ENCODE measurements at places on chromosomes 13 and 19. TPM values are rescaled to one million over a fixed set of nuclear protein-coding genes. Genes with fewer than 3 reads are reported as not detected.

- DNase-seq, result no peak
These were observed 15.4 kb downstream of the CBARP start for GRCh38 chr19:1222394-1222793.

GRCh38 chr19:16076958-16077611 is 790 bp downstream of the TPM4 start:
- DNase-seq, result no peak

DNA sequence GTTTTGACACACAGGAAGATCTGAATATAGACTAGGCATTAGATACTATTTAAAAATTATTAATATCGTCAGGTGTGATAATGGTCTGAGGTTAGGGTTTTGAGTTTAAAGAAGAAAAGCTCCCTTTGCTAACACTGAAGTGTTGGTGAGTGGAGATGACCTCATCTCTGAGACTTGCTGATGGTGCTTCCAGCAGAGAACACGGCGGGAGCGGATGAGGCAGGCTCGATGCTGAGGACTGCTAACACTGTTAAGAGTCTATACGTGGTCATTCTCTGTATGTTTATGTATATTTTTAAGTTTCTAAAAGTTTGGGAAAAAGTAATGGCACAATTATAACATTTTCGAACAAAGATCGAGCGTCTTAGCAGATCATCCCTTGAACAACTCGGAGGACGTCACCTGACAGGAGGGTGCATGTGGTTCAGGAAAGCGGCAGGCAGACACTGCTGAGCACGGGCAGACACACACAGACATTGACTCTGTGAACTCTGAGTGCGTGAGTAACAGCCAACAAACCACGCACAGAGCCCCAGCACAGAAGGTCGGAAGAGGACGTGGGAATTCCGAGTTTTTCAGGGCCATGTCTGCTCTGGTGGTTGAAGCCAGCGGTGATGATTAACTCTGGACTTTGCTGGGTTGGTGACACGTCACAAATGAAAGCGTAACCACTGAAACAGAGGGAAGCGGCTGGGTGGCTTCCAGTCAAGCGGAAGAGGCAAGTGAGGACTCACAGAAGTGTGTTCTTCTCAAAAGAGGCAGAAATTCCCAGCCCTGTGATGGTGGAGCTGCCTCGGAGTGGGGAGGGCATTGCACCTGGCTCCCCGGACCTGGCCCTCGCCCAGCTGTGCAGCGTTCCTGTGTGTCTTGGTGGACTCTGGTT is 91.9 kb upstream of the TEX29 start:
- DNase-seq, result no peak

DNA sequence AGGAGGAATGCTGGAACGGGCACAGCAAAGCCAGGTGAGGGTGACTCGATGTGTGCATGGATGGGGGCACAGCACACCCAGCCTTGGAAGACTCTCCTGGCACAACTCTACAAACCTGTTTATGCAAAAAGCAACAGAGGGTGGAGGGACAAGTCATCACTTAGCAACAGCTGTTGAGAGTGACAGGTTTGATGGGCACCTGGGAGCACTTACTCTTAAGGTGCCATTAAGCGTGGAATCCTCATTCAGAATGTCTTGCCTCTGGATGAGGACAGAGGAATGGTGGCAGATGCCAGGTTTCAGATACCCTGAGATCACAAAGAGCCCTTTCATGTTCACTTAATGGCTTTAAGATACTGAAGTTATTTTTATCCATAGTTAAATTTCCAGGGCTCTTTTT is 97.0 kb downstream of the DCT start:
- DNase-seq, result no peak

DNA sequence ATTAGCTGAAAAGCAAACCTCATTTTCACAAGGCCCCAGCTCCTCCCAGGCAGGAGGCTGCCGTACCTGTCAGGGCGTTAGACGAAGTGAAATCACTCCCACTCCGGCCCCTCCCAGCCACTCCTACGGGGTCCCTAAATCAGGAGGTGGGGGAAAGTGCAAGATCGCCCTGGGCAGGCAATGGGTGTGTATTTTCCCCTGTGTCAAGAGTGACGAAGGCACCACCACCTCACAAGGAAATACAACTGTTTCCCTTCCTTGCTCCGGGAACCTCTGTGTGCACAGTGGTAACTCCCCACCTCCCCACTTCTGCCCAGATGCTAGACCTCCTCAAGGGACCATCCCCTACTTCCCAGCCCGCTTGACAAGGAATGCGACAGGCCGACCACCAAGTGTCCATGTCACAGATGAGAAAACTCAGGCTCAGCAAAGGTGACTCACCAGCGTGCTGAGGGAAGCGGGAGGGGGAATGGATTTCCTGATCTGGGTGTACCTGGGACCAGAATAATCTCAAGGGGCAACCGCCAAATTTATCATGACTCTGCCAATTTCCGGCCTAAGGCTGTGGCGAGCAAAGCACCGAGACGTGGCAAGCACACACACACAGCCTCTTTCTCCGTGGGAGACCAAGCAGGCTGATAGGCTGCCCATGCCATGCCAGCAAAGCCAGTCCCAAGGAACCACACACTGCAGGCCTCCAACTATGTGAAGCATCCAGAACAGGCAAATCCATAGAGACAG is 7.3 kb downstream of the PPP6R1 start:
- peak; percentile 90 for DNase-seq

- DNase-seq, result no peak
These were observed 41.6 kb downstream of the PAN3 start for GRCh38 chr13:28179974-28180373.

The MEIS3 gene
- 8.3 TPM for total RNA-seq

The SGTA gene
- 38.7 TPM for total RNA-seq

The SPC24 gene
- 6.5 TPM for total RNA-seq

Measured in osteoblast (primary cell).